CMK (cell line): ENCODE measurements at places on chromosomes 12 and 14.
A peak's percentile ranks its signal among the peaks of the same experiment; 100 is the strongest.

DNA sequence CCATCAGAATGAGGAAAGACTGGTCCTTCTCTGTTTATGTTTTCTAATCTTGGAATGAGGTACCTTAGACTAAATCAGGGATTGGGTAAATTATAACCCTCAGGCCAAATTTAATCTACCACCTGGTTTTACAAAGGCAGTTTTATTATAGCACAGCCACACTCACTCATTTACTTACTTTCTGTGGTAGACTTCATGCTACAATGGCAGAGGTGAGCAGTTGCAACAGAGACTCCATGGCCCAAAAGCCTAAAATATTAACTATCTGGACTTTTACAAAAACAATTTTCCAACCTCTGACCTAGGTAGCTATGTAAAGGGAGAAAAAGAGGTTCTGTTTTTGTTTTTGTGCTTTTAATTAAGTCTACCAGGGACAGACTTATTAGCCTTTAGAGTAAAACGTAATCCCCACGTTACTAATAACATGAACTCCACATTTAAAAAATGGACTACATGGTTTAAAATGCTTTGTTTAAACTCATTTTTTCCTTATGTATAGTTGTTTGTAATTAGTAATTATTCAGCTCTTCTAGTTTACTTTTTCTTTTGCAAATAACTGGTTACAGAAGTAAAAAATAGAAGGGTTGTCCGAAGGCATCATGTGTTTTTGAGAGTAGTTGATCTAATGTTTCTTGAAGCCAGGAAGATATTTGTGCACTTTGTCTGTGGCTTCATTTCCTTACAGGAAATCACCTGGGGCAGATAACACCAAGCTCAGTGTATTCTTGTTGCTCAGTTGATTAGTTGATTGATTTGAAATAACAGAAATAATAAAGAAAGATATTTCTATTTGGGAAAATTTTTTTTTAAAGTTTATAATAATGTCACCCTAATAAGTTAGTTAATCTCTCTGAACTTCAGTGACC lies 57.6 kb upstream of the ATP2B1 start:
- DNase-seq, result no peak

- DNase-seq, result no peak
These were observed 5.7 kb upstream of the GPR65 start for GRCh38 chr14:87999277-87999676.

GRCh38 chr14:94775871-94776210 lies 5.9 kb upstream of the GSC start:
- DNase-seq, result no peak

- no peak for DNase-seq
These were observed 123.9 kb downstream of the PAX9 start for GRCh38 chr14:36785511-36785910.

DNA sequence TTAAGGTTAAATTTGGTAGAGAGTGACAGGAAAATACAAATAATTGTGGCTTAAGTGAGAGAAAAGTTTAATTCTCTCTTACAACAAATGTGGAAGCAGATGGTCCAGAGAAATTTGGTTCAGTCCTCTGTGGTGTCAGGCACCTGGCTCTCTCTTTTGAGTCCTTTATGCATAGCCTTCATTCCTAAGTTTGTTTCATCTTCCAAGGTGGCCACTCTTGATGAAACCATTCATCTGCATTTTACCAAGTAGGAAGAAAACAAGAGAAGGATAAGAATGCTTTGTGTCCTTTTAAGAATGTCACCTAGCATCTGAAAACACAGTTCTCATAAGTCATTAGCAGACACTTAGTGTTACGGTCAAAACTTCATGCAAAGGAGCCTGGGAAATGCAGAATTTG lies 442.5 kb downstream of the CCER1 start:
- DNase-seq, result no peak

- DNase-seq, result no peak
These were observed 3.3 kb downstream of the PPP1R3E start for GRCh38 chr14:23299211-23299957.

GRCh38 chr12:96493106-96493505 lies 3.7 kb downstream of the CFAP54 start:
- DNase-seq, result no peak

GRCh38 chr12:63964301-63964700 lies 119.8 kb downstream of the SRGAP1 start:
- no peak for DNase-seq

GRCh38 chr12:92905258-92905810 lies 23.8 kb downstream of the EEA1 start:
- DNase-seq, result no peak

DNA sequence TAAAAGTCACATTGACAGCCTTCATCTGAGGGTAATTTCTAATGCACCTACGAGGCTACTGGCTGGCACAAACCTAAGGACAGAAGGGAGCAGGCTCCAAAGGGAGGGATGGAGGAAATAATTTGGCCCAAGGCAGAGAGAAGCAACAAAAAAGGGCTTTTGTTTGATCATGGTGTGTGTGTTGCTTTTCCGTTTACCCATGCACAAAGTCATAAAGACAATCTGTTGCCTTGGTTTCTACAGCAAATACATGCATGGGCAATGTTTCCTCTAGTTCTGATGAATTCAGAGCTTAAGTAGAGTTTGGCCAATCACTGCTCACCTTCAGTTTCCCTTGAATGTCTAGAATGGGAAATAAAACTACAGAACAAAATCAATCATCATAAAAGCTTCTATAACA lies 262.5 kb upstream of the CAND1 start:
- no peak for DNase-seq

DNA sequence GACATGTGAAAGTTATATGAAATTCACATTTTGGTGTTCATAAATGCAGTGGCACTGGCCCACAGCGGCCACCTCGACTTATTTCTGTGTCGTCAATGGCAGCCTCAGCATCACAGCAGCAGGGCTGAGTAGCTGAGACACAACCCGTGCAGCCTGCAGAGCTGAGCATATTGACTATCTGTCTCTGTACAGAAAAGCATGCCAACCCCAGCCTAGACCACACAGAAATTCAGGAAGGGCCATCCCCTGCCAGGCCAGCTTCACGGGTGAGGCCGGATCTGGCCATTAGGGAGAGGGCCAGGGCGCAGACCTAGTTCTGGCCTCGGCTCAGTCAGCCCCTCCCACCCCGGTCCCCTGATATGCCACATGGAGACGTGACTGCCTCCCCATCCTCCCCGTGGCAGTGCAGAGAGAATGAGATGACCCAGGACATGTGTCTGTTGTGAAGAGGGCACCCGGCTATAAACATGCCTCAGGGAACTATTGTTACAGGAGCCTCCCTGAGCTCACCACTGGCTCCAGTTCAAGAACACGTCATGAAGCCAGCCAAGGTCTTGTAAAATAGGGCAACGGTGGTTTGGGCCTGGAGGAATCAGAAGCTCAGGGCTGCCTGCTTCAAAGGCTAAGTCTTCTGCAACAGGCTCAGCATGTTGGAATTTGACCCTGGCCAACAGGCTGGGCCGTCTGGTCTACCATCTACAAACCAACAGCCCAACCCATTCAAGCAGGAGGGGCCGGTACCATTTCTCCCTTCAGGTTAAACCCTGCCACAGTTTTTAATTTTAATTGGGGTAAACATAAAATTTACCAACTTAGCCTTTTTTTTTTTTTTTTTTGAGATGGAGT lies 25.5 kb downstream of the SCARB1 start:
- DNase-seq, result no peak

DNA sequence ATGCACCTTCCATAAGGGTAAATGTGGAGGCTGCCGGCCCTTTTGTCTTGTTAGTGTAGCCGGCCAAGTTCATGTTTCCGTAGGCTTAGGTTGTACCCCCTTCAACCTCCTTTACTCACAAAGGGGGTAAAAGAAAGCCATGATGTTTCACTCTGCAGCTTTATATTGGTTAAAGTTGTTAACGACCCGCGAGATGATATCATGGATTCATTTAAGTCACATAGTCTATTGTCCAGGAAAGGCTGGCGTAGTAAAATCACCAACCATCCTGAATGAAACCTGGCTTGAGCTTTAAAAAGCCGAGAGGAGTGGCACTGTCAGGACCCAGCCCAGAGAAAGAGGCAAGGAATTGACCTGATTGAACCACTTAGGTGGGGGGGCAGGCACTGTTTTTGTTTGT lies 1.3 kb downstream of the UNG start:
- DNase-seq, result no peak

DNA sequence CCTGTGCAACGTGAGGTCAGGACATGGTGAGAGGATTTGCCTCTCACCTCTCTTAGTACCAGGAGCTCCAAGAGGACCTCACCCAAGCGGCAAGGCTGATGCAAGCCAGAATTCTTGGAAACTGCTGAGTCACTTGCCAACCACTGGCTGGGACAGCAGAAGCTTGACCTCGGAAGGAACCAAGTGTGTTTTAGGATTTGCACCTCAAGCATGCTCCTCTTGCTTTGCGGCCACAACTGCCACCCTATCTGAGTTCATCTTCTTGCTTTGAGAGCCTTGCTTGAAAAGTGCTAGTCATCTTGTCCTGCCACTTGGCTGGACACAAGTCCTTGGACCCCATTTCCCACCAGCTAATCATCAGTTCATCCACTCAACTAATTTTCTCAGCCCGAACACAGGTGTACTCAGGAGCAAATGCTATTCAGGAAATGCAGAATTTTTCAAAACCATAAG lies 195.8 kb downstream of the SLC25A21 start:
- DNase-seq, result peak; percentile 92

- no peak for DNase-seq
These were observed 56.1 kb downstream of the CDC42BPB start for GRCh38 chr14:103001226-103001625.

GRCh38 chr12:104938371-104938770 lies 19.7 kb downstream of the SLC41A2 start:
- no peak for DNase-seq

- DNase-seq, result no peak
These were observed 36.7 kb downstream of the LRTM2 start for GRCh38 chr12:1857086-1857485.

DNA sequence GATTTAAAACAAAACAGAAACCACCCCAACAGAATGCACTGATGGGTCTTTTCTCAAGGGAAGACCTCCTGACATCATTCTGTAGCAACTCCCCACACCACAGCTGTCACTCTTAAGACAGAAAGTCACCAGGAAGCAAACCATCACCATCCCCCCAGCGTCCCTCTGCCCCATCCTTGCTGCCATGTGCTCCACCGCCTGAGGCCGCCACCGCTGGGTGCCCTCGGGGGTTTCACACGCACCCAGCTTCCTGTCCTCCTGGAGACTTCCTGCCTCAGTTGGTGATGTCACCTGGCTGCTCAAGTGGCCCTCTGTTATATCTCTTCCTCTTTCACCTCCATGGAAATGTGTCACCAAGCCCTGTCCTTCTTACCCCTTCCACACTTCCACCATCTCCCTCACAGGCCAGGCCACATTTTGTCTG lies 71.4 kb upstream of the GPR68 start:
- no peak for DNase-seq

DNA sequence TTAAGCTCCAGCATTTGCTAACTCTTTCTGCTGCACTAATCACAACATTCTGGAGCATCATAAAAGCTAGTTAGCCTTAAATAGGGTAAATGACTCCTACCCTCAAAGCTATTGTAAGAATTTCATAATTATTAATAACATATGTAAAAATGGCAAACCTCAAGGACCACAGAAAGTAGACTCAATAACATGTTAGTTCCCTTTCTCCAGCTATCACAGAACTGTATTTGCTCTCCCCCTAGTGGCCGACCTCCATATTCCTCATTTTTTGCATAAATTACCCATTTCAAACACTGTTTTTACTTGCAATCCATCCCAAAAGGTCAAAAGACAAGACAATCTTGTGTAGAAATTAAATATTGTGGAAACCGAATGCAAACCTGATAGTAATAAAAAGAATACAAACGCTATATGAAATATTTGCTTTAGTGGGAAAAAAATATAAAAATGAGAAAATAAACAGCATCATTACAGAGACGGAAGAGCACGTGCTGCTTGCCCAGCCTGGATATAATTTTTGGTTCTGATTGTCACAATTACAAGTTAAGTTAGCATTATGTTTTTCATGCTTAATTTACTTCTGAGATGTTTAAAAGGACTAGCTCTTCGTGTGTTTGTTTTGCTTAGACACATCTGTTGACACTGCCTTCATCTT lies 97.9 kb downstream of the RERGL start:
- no peak for DNase-seq

- DNase-seq, result no peak
These were observed 22.2 kb upstream of the DIP2B start for GRCh38 chr12:50482571-50482970.

- DNase-seq, result peak; percentile 85
These were observed at the start of gene GAPDH for GRCh38 chr12:6533923-6534694. GAPDH (plus strand) TSS chr12:6534517; CDS start chr12:6534833, 316 bp downstream.

DNA sequence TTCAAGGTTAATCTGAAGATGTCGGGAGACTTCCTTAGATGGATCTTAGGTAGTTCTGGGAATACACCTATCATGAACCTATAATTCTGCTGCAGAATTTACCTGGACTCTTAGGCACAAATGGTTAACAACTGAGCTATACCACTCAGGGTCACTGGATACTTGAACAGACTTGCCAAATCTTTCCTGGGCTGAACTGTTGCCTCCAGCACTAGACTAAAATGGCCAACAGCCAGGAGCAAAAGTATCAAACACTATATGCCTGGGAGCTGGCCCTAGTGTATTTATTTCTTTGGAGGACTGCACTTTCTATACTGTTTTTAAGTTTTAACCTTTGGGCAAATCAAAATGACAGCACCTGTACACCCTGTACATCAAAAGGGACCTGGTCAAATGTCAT lies 252.8 kb downstream of the TMEM117 start:
- DNase-seq, result no peak

DNA sequence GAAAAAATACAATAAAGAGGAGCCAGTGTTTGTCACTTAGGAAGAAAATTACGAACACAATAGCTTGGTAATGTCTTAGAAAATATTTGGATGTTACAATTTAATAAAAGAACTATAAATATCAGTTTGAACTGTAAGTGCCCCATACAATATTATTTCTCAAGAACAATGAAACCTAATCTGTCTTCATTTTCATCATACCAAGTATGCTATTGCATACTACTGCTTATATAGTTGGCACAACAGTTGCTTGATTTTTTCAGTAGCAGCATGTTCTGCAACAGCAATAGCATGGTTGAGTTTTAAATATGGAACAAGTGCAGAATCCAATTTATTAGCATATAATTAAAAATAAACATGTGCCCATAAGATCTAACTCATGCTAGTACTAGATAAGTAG lies 564.6 kb downstream of the C12orf50 start:
- no peak for DNase-seq

GRCh38 chr14:53355581-53356112 lies 202.5 kb upstream of the DDHD1 start:
- no peak for DNase-seq

GRCh38 chr12:94010307-94010706 lies 138.1 kb upstream of the PLXNC1 start:
- DNase-seq, result no peak

GRCh38 chr12:115297445-115297844 lies 613.5 kb upstream of the TBX3 start:
- no peak for DNase-seq

GRCh38 chr12:75943730-75944096 lies 87.9 kb downstream of the PHLDA1 start:
- DNase-seq, result no peak

DNA sequence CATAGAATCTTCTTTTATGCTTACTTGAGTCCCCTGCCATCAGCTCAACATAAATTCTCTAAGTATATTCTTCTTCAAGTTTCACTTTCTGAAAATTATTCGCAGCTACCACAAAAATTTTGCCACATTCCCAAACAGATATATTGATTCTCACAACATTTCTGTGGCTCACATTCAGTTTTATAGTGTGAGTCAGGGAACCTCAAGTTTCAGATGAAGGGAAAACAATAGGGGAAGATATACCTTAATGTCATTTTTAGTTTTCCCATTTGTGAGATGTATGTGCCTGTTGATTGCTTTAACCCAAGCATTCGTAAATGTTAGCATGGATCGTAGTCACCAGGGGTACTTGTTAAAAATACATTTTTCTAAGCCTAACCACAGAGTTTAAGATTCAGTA lies 465.8 kb downstream of the CCER1 start:
- DNase-seq, result no peak
